RKO (cell line): ENCODE measurements at places on chromosomes 16 and 17.
A peak's percentile ranks its signal among the peaks of the same experiment; 100 is the strongest.

GRCh38 chr17:78214016-78214705 lies at the start of gene BIRC5:
TSS of gene BIRC5 (plus strand) at chr17:78214253. CDS start at chr17:78214317, 64 bp downstream.
- peak; percentile 89 for DNase-seq

DNA sequence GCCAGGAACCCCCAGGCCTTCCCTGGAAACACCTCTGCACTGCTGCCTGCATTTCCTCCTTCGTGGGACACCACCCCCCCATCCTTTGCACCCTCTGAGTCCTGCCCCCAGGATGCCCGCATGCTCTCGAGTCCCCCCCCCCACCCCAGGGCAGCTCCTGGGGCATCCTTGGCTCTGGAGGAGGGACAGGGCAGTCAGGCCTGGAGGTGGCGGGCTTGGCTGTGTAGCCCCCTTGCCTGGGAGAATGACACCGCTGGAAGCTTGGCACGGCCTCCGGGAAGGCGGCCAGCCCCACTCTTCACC lies 98.9 kb upstream of the GSE1 start:
- DNase-seq: no peak

- no peak for DNase-seq
Observed at GRCh38 chr17:17787568-17787967, 49.2 kb downstream of the SREBF1 start.

GRCh38 chr17:50903604-50904517 lies 37.7 kb upstream of the TOB1 start:
- peak; percentile 30 for DNase-seq

DNA sequence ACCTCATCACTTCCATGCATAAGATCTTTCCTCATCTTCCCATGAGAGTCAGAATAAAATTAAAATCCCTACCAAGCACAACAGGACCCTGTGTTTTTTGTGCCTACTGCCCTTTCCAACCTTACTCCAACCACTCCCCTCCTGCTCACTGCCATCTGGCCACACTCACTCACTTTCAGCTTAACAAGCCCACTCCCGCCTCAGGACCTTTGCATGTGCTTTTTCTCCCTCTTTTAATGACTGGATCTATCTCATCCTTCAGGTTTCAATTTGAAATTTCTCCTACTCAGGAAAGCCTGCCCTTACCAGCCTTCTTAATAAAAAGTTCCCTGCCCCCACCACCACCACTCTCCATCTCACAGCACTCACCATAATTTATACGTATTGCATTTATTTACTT lies 14.7 kb downstream of the C17orf67 start:
- no peak for DNase-seq

- DNase-seq: no peak
Observed at GRCh38 chr17:6479622-6480302, 35.5 kb downstream of the PIMREG start.

GRCh38 chr16:21982108-21982507 lies 18.8 kb downstream of the PDZD9 start:
- DNase-seq: peak; percentile 11

- DNase-seq: peak; percentile 75
Observed at GRCh38 chr16:69123910-69124309, 8.5 kb downstream of the CHTF8 start.
